ENCODE measurements at places on chromosomes 12 and 14.

DNA sequence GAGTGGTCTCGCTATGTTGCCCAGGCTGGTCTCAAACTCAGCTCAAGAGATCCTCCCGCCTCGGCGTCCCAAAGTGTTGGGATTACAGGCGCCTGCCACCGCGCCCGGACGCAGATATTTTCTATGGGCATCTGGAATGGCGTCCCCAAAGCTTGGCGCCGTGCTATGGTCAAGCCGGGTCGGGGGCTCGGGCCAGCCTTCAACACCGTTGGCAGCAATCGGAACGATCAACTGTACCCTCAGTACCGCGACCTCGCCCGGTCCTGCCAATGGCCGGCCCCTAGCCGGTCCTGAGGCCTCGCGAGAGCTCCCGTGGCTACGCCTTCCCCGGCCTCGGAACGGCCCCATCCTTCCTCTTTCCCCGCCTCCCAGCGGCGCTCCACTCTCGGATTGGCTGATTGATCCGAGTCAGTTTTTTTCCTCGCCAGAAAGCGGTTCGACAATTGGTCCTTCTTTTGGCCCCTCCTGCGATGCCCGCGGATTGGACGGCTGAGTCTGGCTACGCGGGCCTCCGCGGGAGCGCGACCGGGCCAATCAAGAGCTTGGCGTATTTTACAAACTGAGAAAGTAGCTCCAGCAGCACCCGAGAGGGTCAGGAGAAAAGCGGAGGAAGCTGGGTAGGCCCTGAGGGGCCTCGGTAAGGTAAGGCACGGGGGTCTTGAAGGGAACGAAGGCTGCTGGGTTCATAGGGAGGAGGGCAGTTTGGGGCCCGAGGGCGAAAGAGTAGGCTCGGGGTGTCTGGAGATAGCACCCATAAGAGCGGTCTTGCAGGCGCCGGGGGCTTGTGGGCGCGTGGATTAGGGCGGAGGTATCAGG lies at the start of gene TROAP:
TSS of gene TROAP (plus strand) at position 548 of the 816 bp plus-strand sequence. CDS start 354 bp downstream, outside the sequence.
- peak; percentile 99 for DNase-seq

DNA sequence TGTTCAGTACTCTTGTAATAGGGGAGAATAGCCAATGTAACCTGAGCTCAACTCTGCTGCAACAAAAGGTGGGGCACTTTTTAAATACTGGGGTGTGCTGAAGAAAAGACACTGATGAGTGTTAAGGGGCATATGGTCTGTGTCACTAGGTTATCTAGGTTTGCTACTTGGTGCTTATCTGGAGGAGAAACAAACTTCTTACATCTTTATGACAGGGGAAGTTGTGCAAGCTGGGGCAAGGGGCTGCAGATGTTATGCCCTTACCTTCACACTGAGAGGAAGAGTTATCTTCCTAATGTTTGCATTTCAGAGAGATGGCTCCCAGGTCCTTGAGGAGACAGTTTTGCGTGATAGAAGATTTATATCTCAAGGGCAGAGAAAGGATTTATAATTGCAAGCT lies 90.9 kb upstream of the PKP2 start:
- no peak for DNase-seq

GRCh38 chr14:51595881-51596455 lies 55.7 kb upstream of the FRMD6 start:
- no peak for DNase-seq

- DNase-seq: no peak
Measured at GRCh38 chr12:8697120-8697475, 693 bp upstream of the RIMKLB start.

GRCh38 chr14:68395604-68396003 lies 397.3 kb downstream of the ZFP36L1 start:
- DNase-seq: no peak

- DNase-seq: no peak
Measured at GRCh38 chr12:104042580-104042979, 7.4 kb downstream of the GLT8D2 start.

DNA sequence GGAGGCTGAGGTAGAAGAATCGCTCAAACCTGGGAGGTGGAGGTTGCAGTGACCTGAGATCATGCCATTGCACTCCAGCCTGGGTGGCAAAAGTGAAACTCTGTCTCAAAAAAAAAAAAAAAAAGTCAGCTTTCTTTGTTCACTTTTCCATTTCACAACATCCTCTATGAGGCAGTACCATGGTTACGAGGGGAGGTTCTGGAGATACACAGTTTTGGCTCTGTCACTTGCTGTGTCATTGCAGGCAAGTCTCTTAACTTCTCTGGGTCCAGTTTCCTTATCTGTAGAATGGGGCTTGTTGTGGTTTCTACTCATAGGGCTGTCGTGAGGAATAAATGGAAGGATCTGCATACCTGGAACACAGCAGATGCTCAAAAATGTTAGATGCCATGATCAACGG lies 75.6 kb upstream of the SLC24A4 start:
- no peak for DNase-seq

DNA sequence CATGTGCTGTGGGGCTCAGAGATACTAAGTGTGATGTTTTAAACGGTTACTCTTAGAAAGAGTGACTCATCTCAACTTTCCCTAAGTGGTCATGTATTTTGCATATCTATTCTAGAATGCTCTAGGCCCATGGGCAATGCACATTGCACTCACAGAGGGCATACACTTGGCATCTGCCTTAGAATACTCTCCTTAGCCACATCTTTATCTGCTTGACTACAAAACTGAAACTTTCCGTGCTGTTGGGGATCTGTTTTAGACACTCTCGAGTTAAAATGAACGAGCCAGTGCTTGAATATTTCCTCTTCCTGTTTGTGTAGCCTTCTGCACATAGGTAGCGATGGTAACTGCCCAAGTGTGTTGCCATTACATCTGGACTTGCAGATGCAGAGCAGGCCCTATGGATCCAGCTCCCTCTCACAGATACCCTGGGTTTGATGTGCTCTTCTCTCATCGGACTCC lies 180.5 kb downstream of the CAND1 start:
- DNase-seq: no peak

- DNase-seq: no peak
Measured at GRCh38 chr12:761256-761655, 8.9 kb downstream of the WNK1 start.

DNA sequence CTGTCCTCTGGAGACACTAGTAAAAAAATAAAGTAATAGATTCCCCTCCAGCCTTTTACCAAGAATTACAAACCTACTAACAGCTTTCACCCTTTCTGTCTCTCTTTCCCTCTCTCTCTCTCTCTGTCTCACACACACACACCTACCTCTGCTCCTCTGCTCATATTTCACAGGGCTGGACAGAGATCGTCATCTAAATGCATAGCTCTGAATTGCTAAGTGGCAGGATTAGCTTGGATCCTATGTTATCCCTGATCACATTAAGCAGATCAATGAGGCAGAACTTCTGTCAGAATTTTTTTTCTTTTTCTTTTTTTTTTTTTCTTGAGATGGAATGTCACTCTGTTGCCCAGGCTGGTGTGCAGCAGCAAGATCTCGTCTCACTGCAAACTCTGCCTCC lies 22.9 kb downstream of the VCPKMT start:
- DNase-seq: no peak

GRCh38 chr12:48160807-48161206 lies 3.5 kb upstream of the ASB8 start:
- no peak for DNase-seq

- no peak for DNase-seq
Measured at GRCh38 chr12:95323212-95323611, 105.6 kb downstream of the VEZT start.

DNA sequence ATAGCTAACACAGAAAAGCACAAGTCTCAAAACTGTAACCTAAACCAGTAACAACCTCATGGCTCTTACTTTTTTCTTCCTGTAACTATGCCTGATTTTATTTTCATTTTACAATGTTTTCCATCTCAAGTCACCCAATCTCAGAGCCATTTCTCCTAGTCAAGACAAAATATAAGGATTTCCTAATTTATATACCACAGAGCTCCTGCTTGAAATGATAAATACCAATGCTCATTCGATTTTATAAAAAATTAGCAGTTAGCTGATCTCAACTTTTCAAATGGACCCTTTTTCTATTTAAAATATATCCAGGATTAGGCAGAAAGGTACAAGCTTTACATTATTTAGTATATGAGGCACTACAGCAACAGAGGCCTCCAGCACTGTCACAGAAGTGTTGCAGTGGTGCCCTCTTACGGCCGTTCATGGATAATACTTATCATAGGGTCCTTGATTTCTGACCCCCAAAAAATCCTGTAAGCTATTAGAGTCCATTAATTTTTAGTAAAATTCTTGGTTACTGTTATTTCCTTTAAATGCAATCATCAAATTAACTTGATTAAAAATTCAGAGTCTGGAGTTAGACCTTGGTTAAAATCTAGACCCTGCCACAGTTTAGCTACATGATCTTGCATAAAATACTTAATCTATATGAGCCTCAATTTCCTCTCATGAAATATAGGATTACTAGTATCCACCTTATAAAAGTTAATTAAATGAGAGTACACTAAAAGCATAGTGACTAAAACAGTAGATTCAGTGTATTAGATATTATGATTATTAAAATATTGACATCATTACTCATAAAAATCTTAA lies 68.3 kb downstream of the SEC23A start:
- no peak for DNase-seq

DNA sequence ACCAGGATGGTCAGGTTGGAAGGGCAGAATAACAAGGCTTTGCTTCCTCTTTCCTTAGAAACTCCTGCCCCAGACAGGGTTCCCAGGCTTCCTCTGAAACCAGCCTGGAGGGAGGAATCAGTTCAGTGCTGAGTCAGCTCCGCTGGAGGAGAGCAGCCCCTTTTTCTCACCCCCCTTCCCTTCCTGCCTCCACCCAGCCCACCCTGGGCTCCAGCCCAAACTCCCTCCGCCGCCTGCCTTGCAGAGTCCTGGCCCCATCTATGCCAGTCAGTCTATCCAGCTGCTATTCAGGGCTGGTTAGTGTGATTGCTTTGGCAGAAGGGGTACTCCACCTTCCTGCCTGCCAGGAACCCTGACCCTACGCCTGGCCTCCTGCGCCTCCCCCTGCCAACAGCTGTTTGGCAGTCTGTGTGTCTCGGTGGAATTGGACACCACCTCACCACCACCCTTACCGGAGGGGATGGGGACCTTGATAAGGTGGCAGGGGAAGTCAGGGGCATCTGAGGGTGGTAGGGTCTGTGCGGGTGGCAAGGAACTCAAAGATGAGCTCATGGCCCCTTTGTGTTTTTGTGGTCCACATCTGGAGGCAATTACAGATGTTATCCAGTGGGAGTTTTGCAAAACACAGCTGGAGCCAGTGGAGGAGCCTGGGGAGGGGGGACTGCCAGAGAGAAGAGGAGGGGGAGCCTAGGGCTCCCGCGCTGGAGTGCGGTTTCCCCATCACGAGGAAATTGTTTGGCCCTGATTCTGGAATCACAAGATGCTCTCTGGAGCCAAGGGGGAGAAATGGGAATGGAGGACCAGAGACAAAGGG lies 12.2 kb downstream of the MMP14 start:
- peak; percentile 69 for DNase-seq

DNA sequence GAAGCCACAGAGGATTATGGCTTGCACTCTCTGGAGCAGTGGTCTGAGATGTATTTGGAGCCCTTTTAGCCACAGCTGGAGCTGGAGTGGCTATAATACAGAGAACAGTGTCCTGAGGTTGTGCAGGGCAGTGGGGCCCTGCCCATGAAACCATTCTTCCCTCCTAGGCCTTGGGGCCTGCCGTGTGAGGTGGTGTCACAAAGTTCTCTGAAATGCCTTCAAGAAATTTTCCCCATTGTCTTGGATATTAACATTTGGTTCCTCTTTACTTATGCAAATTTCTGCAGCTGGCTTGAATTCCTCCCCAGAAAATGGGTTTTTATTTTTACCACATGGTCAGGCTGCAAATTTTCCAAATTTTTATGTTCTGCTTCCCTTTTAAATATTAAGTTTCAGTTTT lies 79.3 kb downstream of the UNC79 start:
- no peak for DNase-seq

- no peak for DNase-seq
Measured at GRCh38 chr14:20679907-20680306, 4.5 kb upstream of the RNASE4 start.

GRCh38 chr12:99389751-99390150 lies 257.8 kb upstream of the GARIN6 start:
- no peak for DNase-seq

GRCh38 chr12:127381043-127381668 lies 885.8 kb upstream of the TMEM132C start:
- peak; percentile 67 for DNase-seq

DNA sequence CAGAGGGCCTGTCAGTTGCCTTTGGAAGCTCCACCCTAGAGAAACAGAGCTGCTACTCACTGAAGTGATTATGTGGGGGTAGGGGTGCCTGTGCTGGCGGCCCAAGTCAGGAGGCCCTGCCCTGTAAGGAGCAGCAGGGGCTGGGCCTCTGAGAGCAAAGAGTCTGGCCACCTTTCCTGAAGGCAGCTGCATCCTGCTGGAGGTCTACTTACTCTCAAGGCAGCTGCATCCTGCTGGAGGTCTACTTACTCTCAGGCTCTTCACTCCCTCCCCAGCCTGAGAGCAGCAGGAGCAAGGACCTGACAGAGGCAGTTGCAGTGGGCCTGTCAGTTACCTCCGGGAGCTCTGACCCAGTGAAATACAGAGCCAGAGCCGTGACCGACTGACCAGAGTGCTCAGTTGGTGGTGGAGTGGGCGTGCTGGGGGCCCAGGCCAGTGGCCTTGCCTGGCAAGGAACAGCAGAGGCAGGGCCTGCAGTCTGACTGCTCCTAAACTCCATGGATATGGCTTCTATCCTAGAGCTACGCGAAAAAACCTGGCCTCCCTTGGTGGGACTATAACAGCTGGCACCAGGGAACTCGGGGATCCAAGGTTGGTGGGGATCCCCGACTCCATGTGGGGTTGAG lies 32.3 kb downstream of the RAD51B start:
- DNase-seq: no peak

GRCh38 chr12:69595689-69596088 lies 10.4 kb downstream of the CCT2 start:
- DNase-seq: no peak

Data from upper lobe of right lung (tissue), 1 donor.